Right renal cortex interstitium (tissue), 3 donors: ENCODE measurements at places on chromosomes 4 and X. TPM values are rescaled to one million over a fixed set of nuclear protein-coding genes. Genes with fewer than 3 reads are reported as not detected.

GLRB gene
- polyA plus RNA-seq: 14.8 TPM

ESX1 gene
- polyA plus RNA-seq: not detected

NLRP2B gene
- not detected for polyA plus RNA-seq

IQSEC2 gene
- 12.9 TPM for polyA plus RNA-seq

YIPF7 gene
- polyA plus RNA-seq: 0.38 TPM

MAGEA3 gene
- polyA plus RNA-seq: not detected

KIF4A gene
- 20.1 TPM for polyA plus RNA-seq

GRCh38 chr4:189322426-189322825 is 618.2 kb upstream of the FRG1 start:
- no peak for DNase-seq

DNA sequence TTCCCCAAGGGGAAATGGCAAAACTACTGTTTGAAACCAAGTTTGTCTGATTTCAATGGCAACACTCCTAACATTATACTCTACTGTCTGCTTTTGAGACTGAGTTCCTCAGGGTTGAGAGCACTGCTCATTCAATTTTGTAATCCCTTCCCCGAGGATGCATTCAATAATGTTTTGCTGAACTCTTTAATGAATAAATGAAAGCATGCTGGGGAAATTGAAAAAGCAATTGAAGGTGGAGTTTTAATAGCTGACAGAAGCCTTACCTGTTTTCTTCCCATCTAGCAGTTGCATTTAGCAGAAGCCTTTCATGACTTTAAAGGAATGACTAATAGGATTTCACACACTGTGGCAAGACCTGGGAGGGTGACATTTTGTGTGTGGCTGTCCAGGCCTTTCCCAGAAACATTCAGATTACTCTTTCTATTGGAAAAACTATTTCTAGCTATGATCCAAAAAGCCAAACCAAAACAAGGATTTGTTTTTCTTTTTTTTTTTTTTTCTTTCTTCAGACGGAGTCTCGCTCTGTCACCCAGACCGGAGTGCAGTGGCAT is 45.1 kb downstream of the DTHD1 start:
- DNase-seq: no peak

GRCh38 chr4:42371305-42372252 is 25.7 kb upstream of the SHISA3 start:
- no peak for DNase-seq

- no peak for DNase-seq
These were observed 54.6 kb upstream of the TENM3 start for GRCh38 chr4:182188622-182189021.

DNA sequence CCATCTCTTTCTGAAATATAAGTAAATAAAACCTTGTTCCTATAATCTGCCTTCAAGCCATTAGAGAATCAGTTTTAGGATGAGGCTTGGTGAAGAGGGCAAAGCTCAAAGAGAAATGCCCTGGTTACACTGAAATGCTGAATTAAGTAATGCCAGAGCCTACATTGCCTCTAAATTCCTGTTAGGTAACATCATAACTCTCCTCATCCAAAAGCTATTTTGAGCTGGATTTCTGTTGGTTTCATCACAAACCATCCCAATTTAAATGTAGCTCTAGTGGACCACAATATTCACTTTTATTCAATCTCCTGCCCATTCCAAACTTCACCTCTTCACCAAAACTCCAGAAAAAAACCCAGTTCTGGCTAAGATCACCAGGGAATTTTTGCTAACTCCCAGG is 1319.7 kb upstream of the TENM3 start:
- DNase-seq: no peak

DNA sequence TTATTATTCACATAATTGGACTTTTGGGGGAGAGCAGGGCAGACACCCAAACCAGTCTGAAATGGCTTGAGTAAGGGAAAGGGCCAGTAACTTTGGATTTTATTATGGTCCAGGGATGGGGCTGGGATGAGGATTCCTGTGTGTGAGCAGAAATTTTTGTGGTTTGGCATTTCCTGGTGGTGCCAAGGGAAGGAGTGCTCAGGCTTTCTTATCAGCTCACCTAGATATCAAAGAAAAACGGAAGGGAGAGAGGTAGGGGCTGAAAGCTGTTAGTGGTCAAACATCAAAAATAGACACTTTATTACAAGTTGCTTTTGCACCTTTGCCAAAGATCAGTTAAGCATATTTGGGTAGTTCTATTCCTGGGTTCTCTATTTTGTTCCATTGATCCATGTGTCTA is 128.5 kb upstream of the DIPK2B start:
- DNase-seq: no peak

- no peak for DNase-seq
These were observed 8.1 kb downstream of the MBNL3 start for GRCh38 chrX:132480581-132481203.

- DNase-seq: no peak
These were observed 5.2 kb downstream of the FOXO4 start for GRCh38 chrX:71100581-71101505.

- no peak for DNase-seq
These were observed 14.1 kb upstream of the TMEM131L start for GRCh38 chr4:153451911-153452657.

- no peak for DNase-seq
These were observed 201.2 kb downstream of the NPNT start for GRCh38 chr4:106096454-106096853.

- no peak for DNase-seq
These were observed 1682.7 kb upstream of the AGA start for GRCh38 chr4:179124957-179125356.

DNA sequence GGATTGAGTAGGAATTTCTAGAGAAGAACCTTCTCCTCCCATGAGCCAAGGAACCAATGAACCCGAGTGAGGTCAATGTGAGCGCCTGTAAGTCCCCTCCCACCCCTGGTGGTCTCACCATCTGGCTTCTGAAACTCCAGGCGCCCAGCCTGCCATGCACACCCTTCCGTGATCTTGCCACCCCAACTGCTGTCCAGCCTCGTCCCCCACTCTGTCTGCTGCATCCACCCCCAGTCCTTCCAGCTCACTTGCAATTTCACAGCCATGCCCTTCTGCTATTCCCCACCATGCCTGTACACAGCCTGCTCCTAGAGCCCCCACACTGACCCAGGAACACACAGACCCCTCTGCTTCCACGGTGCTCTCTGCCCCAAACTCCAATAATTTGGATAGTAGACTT is 323.7 kb downstream of the STK32B start:
- DNase-seq: no peak

- no peak for DNase-seq
These were observed 197.2 kb downstream of the PDGFC start for GRCh38 chr4:156774422-156774821.

DNA sequence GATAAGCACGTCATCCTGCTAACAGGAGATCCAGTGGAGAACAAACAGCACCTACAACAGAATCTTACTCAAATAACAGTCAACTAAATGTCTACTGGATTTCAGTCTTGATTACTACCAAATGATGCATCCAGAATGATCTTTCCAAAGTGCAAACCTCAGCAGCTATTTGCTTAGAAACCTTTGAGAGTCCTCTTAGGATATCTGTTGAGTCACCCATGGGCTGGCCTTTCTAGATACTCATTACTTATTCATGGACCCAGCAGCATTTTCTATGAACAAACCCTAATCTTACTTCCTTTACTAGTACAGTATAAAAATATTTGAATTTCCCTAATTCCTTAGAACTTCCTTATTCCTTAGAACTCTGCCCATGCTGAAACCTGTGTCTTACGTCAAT is 118.5 kb upstream of the PABPC4L start:
- no peak for DNase-seq

- DNase-seq: no peak
These were observed 7.6 kb upstream of the SLC2A9 start for GRCh38 chr4:10028910-10029309.

GRCh38 chrX:130654409-130654950 is 248.5 kb downstream of the ENOX2 start:
- no peak for DNase-seq

DNA sequence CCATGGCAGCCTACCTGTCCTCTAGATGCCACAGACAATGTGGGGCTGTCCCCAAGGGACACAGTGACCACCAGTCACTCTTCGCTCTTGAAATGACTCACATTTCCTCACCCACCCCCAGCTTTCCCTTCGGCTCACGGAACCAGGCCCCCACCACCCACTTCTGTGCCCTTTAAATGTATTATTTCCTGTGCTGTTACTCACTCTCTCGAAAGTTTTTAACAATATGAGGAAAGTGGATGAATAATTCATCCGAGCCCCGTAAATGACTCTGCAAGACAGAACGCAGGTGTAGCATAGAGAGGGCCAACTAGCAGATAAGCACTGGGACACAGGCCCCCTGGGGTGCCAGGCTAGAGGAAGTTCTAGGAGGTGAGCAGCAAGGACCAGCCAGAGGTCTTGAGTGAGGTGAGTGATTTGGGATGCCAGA is 179.5 kb upstream of the TBL1X start:
- no peak for DNase-seq

- DNase-seq: no peak
These were observed 133.1 kb downstream of the HMX1 start for GRCh38 chr4:8738471-8738931.

DNA sequence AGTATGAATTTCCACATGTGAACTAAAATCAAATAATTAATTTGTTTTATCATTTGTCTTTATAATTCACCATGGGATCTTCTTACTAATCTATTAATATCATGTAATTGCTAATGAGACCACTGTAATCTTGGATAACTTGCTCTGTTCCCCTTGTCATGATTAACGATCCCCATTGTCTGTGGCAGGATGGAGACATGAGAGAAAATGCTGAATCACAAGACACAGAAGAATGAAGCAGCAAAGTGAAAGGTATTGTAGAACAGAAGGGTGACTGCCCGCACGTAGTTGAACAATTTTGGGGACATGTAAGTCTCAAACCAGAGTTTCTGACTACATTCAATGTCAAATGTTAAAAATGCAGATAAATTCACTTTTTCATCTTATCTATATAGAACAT is 135.2 kb downstream of the EPHA5 start:
- no peak for DNase-seq

DNA sequence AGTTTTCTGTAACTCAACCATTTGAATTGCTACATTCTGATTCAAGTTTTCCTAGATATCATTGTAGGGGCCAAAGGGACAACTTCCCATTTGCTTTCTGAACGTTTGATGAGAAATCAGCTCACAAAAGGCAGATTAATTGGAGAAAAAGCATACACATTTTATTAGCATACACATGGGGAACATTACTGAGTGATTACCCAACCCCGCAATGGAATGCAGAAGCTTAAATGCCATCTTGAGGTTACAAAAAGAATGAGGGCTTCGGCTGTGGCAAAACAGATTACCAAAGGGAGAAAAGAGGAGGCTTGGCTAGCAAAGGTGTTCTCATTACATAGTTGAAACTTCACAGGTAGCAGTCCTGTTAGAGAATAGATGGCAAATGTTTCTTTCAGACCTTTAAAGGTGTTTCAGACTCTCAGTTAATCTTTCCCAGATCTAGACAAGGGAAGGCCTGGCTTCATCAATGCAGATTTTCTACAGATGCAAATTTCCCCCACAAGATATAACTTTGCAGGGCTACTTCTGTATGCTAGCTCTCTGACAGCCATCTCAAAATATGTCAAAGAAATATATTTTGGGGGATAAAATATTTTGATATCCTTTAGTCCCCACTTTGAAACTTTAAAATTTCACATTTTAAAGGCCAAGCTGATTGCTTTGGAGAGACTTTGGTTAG is 26.5 kb upstream of the HERC6 start:
- no peak for DNase-seq

DNA sequence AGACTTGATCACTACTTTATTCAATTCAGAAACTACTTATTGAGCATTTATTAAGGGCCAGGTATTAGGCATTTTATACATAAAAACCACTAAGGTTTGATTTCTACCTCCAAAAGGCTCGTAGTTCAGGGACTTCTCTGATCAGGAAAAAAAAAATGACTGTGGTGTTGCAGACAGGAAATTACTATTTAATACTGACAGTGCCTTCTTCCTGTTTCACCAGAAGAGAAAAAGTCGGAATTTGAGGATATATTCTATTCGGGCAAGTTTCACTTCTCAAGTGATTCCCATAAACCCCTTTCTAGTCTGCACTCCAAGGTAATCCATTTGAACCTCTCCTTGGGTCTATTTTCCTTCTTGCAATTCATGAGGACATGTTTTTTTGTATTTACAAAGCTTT is 15.3 kb upstream of the TASL start:
- no peak for DNase-seq

DNA sequence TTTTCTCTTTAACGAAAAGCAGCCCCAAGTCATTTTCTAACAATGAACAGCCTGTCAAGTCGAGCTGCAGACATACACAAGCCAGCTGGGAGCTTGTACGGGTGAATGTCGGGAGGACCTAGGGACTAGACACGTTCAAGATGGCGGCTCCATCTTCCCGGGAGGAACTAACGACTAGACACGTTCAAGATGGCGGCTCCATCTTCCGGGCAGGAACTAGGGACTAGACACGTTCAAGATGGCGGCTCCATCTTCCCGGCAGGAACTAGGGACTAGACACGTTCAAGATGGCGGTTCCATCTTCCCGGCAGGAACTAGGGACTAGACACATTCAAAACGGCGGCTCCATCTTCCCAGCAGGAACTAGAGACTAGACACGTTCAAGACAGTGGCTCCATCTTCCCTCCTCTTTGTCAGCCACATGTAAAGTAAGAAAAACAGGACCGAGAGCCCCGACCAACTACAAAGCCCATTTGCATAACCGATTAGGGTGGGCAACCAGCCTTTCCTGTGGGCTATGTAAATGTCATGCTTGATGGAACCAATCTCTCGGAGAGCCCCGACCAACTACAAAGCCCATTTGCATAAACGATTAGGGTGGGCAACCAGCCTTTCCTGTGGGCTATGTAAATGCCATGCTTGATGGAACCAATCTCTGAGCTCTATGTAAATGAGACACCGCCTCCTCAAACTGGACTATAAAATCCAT is 175.5 kb downstream of the DHRSX start:
- DNase-seq: no peak

DNA sequence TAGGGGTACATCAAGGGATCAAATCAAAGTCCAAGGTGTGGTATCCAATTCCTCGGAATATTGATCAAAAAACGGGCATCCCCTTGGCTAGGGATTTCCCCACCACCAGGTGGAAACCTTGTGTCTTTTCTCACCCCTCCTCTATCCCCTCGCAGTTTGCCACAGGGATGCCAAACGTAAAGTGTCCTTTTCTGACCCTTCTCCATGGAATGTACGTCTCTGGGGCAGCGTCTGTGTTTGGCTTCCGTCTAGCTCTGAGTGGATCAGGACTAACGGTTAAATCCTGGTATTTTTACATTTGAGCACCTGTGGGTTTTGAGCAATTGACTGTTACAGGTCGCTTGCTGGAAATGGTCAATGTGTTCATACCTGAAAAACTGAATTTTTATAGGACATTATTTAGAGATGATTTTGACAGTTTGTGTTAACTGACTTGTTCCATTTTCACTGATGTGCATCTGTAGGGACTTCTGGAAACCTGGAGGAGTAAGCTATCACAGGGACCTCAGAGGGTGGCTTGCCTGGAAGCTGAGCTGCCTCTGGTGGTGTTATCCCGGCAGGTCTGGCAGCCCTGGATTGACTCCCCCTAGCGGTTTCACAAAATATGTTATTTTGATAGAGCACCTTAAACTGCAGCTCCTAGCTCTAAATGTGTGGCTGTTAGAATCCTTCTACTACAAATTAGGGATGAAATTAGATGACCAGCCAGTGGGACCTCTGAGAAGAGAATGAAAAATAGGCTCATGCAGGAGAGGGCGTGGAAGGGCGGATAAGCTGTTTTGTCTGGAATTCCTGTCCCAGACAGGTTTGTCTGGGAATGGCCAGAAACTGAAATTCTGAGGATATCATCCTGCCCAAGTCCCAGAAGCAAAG is 8.8 kb upstream of the MGST2 start:
- DNase-seq: peak; percentile 43
